Stimulated activated CD4-positive, alpha-beta T cell treated with anti-CD3 and anti-CD28 coated beads, TNF-alpha, amount 100 ng/mL, for 1 hour (primary cell): ENCODE measurements at places on chromosomes 7 and 10.

GRCh38 chr10:116744885-116745284 lies 2.5 kb upstream of the HSPA12A start:
- DNase-seq = no peak

- no peak for DNase-seq
Observed at GRCh38 chr7:14954035-14954434, 51.5 kb upstream of the DGKB start.

DNA sequence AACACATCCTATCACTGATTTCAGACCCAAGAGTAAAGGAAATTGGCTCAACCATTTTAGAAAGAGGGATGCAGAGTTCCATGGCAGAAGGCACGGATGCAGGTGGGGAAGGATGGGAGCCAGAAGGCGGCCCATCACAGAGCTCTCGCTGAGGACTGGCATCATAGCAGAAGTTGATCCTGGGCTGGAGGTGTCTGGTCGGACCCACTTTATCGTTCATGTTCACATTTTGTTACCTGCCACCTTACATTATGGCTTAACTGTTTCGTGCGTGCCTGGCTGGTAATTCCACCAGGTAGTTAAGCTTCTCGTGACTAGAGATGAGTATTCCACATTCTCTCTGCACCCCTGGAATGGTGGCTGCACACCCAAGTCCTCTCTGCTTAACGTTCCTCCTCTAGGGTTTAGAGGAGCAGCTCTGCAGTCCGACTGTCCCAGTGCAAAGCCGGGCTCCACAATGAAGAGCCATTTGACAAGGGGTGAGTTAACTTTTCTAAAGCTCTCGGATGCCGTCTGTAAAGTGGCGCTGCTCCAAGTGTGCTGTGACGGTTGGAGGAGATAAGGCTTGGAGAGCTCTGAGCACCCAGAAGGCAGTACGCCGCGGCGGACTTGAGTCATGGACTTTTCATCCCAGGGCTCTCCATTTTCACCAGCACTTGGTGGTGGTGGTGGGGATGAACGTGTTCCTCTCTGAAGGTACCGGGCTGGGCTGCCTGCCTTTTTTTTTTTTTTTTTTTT lies 157.1 kb upstream of the SHH start:
- no peak for DNase-seq

- DNase-seq = no peak
Observed at GRCh38 chr10:100401631-100402328, 54.7 kb downstream of the SCD start.

DNA sequence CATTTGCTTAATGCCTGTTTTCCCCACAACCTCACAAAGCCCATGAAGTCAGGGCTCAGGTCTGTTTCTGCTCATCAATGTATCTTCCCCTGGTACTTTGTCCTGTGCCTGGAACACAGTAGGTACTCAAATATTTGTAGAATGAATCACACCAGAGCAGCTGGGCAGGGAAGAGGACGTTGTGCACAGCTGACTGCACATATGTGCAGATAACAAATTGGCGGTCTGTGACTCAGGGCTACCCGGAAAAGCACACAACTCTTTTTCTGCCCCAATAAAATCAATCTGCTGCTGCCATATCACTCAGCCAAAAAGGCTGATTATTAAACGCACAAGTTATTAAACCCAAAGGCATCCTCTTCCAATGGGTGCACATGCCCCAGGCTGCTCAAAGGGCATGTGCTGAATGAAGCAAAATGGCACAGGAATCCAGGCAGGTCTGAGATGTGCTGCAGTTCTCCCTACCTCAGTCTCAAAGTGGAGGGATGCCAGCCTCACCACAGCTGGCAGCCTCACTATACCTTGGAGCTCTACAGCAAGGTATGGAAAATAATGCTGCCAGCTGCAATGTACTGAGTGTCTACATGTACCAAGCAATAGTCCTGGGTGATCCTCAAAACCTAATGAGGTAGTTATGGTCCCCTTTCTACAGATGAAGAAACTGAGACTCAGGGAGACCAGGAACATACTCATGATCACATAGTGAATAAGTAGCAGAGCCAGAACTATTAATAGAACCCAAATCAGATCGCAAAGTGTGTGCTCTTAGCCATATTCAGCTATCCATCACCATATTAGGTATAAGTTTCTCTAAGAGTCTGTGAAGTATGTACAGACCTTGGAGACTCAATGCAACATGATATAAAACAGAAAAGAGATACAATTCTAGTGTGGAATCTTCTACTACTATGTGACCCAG lies 43.4 kb downstream of the SORBS1 start:
- DNase-seq = no peak

- no peak for DNase-seq
Observed at GRCh38 chr7:80475383-80475782, 36.5 kb downstream of the GNAT3 start.

DNA sequence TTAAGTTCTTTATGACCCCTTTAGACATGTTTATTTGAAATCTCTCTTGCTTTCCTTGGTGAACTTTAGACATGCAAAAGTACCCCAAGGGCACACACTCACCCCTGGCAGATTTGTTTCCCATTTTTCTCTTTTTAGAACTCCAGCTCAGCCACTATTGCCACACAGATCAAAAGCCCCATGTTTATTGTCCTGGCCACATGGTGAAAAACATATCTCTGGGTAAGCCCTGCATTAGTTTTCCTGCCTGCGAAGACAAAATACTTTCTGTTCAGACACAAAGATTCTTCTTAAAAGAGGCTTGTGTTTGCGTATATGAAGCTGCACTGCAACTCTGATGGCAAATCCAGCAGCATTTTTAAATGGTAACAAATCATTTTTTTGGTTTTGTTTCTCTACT lies 200.0 kb downstream of the POLR1F start:
- DNase-seq = no peak

- no peak for DNase-seq
Observed at GRCh38 chr7:95609277-95609971, 13.1 kb upstream of the PDK4 start.

DNA sequence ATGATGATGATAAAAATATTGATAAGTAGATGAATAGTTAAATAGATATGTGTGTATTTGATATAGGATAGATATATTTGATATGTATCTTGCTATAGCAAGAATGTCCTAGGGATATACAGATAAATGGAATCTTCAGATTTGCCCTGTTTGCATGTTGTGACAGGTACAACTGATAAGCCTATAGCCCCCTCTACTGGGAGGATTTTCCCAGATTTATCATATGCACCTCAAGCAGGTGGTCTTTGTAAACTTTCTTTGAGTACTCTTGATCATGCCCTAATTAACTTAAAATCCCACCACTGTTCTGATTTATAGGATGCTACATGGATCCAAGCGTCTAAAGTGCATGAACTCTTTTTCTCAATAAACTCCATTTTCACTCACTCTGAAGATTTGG lies 1050.7 kb downstream of the SORCS3 start:
- DNase-seq = no peak

- DNase-seq = no peak
Observed at GRCh38 chr7:125149151-125149550, 219.5 kb upstream of the POT1 start.

GRCh38 chr7:105656922-105657521 lies 75.7 kb upstream of the EFCAB10 start:
- DNase-seq = peak; percentile 51

- no peak for DNase-seq
Observed at GRCh38 chr10:8035006-8035640, 19.4 kb upstream of the GATA3 start.

- no peak for DNase-seq
Observed at GRCh38 chr7:142896741-142897379, 11.3 kb upstream of the TRPV6 start.

- DNase-seq = no peak
Observed at GRCh38 chr7:137036768-137037167, 168.3 kb downstream of the CHRM2 start.

- DNase-seq = no peak
Observed at GRCh38 chr7:143467724-143468123, 9.9 kb upstream of the TAS2R41 start.

DNA sequence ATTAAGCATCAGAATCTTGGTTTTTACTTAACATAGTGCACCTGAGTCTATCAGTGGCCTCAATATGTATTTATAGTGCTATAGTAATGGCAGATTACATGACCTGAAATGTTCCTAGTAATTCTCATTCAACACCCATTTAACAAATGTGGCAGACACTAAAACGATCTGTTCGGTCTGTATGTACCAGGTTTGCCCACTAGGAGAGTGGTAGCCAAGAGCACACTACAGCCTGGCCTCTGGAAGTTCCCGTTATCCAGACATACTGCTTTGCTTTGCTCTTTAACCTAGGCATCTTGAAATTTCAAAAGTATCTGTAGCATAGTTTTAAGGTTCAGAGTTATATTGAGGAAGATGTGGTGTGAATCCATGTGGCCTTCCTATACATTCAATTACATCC lies 395.7 kb upstream of the NRG3 start:
- no peak for DNase-seq

GRCh38 chr10:7529638-7530037 lies 118.8 kb upstream of the SFMBT2 start:
- DNase-seq = no peak

DNA sequence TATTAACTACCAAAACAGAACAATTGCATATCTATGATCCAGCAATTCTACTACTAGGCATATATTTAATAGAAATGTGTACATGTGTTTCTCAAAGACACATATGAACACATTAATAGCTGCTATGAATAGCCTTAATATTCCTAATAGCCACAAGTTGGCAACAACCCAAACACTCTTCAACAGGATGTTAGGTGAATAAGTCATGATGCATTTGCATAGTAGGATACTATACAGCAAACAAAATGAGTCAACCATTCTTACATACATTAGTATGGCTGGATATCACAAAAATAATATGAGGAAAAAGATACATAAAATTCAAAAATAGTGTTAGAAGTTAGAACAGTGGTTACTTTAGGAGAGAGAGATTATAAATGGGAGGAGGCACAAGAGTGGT lies 26.8 kb upstream of the ZNF746 start:
- DNase-seq = no peak

DNA sequence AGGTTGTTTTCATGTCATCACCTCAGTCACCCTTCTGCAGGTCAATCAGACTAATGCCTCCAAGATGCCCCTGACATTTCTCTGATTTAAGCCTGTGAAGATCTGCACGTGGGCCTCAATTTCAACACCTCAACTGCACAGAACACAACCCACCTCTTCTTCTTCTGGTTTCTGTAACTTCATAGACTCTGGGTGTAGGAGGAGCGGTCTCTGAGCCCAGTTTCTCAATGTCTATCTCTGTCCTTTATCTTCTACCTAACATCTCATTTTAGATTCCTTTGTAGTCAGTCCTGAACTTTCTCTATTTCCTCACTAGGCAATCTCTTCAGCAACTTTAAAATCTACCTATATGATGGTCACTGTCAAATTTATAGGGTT lies 85.6 kb downstream of the PRKCQ start:
- no peak for DNase-seq

- DNase-seq = peak; percentile 11
Observed at GRCh38 chr10:102714621-102715455, at the start of gene SFXN2. TSS of gene SFXN2 (plus strand) at chr10:102714636. CDS start at chr10:102726637, 12,001 bp downstream.

GRCh38 chr10:30862486-30862885 lies 169.2 kb downstream of the ZNF438 start:
- no peak for DNase-seq

DNA sequence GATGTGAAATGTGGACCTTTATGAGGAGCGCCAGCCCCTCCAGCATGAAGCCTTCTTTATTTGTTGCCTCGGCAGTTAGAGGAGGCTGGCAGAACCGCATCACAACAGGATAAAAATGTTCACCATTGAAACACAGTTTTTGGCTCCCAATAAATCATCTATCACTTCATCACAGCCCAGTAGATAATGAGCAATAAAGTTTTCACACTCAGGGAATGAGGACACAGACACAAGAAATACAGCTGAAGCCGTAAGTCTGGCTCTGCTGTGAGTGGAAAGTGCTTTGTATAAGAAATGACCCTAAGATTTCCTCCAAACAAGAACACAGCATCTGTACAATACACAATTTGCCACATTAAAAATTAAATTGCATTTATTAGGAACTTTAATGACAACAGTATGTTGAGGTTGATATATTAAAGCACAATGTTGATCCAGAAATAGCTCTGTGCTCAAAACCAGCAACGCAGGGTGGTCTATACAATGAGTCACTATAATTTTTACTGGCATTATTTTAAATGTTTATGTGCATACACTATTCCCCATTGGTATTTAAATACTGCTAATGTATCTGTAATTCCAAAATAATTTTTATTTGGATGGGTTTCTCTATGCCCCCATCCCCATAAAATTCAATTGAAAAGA lies 301.8 kb upstream of the MGMT start:
- no peak for DNase-seq

- no peak for DNase-seq
Observed at GRCh38 chr7:13834328-13834761, 155.1 kb downstream of the ETV1 start.

GRCh38 chr7:1181640-1182039 lies 21.6 kb upstream of the ZFAND2A start:
- DNase-seq = no peak

DNA sequence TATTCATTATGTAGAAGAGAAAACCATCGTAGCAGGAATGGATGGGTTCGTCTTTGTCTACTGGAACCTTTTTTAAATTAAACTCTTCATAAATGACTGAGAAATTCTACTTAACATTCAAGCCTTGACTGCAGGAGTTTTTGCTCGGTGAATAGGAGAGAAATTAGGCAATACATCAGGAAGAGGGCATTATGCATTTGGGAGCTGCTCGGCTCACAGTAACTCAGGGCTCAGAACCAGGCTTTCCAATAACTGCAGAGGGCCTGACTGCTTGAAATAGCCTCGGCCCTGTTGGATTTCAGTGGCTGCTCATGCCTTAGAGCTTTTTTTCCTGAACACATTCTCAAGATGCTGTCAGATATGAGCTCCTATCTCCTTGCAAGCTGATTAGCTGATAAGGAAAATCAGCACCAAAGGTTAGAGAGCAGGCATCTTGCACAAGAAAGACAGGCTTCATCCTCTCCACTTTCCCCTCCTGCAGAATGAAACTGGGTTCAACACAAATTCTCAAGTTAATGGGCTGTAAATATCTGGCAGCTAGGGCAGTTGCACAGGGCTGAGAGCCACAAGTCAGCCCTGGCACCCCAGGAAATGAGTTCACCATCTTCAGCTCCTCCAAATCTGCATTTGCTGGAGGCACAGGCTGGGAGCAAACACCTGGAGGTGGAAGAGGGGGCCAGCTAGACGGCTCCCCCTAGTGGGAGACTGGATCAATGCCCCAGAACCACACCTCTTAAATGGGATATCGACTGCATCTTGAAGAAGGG lies 24.3 kb downstream of the TECTB start:
- DNase-seq = no peak

- no peak for DNase-seq
Observed at GRCh38 chr10:97896756-97897358, 47.2 kb downstream of the GOLGA7B start.

DNA sequence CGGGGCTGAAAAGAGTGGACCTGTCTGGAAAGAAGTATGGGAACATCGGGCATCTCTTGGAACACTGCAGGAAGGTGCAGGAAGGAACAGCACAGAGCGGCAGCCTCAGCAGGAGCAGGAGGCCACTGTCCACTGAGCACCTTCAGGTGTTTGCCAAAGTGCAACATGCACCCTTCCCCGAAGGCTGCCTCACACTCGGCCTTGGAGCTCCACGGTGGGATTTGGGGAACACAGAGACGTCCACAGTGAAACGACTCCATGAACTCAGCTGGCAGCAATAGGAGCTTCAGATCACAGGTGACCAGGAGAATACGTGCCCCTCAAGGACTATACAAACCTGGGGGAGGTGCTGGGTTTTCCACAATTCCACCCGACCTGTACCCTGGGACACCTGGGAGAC lies 140.3 kb upstream of the RET start:
- no peak for DNase-seq
